ENCODE measurements at places on chromosomes 4 and X. TPM values are rescaled to one million over a fixed set of nuclear protein-coding genes. Genes with fewer than 3 reads are reported as not detected.

HPSE gene
- 26.1 TPM for total RNA-seq

FAM47A gene
- total RNA-seq: not detected

IL15 gene
- 1.4 TPM for total RNA-seq

- H3K4me1 ChIP-seq: peaks cover 44% of the 10 kb centered on the region
- H3K36me3 ChIP-seq: peaks cover 16% of the 10 kb centered on the region
- no peaks in the 10 kb centered on the region for H3K27me3 ChIP-seq
Measured at GRCh38 chrX:53223955-53224859, 800 bp downstream of the KDM5C start.

DNA sequence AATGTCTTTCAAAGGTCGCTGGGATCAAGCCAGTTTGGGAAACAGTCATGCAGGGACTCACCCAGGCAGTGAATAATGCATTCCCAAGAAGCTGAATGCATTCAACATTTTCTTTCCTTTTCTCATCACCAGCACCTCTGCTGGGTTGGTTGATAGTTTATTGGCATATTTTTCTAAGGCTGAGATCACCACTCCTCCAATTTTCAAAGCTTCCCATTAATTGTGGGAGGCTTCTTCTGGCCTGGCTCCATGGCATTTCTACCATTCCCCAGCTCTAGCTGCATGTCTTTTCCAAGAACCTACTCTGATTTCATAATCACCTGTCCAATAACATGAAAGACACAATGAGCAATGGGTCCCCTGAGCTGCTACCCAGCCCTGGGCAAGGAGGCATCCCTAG is 35.8 kb downstream of the CHRDL1 start:
- no peaks in the 10 kb centered on the region for H3K36me3 ChIP-seq
- no peaks in the 10 kb centered on the region for H3K27me3 ChIP-seq
- no peak overlapping the region for H3K4me3 ChIP-seq
- H3K4me1 ChIP-seq: no peaks in the 10 kb centered on the region
- DNase-seq: no peak

DNA sequence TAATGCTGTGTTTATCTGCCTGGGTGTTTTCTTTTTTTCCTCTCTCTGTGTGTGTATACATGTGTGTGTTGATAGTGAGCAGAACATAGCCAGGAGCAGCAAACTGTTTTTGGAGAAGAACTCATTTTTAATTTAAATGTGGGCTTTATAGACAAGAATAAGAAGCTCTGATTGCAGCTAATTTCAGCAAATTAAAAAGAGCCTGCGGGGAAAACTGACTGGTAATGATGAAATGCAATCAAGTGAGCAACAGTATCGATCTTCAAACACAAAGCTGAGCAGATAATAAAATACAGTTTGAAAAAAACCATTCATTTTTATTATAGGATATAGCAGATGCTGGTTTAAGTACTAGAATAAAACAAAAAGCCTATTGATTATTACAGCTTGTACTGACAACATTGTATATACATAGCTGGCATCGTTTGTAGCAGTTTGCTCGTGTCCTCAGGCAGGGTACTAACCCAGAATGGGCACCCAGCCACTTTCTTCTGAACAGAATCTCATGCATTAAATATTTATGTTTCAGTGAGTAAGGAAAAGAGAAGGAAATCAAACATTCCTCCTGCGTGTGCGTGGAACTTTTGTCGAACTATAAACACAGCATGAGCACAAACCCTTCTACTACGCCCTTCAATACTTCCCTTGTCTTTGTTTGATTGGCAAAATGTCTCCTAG is 73.5 kb upstream of the ZFP42 start:
- H3K4me3 ChIP-seq: no peak overlapping the region
- no peaks in the 10 kb centered on the region for H3K27me3 ChIP-seq
- no peak for DNase-seq
- no peaks in the 10 kb centered on the region for H3K4me1 ChIP-seq
- H3K36me3 ChIP-seq: no peaks in the 10 kb centered on the region

DNA sequence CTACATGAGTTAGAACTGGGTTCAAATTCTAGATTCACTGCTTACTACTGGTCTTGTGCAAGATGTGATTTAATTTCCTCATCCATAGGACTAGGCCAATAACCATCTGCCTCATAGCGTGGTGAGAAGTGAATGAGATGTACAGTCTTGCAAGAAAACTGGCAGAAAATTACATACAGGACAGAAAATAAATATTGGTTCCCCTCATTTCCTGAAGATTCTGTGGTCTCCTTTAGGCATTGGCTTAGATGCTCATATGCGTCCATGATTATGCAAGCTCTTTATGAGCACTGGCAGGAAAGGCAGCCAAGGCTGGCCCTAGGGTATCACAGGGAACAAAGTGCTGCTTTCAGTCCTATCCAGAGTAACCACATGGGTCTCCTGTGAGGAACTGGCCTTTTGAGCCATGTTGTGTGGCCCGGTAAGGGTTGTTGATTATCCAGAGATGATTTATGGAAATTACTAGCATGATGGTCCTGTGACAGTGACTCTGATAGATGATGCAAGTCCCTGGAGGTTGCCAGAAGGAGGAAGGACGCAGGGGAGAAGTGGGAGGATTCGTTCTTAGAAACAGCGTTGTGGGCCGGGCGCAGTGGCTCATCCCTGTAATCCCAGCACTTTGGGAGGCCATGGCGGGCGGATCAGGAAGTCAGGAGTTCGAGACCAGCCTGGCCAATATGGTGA is 9.9 kb upstream of the MOB1B start:
- H3K27ac ChIP-seq: no peak overlapping the region
- no peaks in the 10 kb centered on the region for H3K4me1 ChIP-seq
- H3K27me3 ChIP-seq: no peaks in the 10 kb centered on the region
- no peaks in the 10 kb centered on the region for H3K36me3 ChIP-seq
- DNase-seq: no peak

DNA sequence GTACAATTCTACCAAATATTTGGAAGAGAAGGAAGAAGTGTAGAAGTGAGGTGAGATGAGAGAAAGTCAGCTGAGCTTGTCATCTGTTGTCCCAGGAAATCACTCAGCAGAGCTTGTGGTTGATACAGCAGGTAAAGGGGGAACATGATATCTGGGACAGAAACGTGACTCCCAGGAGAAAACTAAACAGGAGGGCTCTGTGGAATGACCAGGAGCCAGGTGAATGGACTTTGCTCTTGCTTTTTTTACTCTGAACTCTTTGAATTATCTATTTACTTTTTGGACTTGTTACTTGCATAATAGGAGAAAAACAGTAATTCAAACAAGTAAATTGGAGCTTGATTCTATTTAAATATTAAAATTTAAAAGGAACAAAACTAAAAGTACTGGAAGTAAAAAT is 555.6 kb upstream of the FRG1 start:
- H3K27ac ChIP-seq: no peak overlapping the region
- no peaks in the 10 kb centered on the region for H3K27me3 ChIP-seq
- DNase-seq: no peak
- no peaks in the 10 kb centered on the region for H3K4me1 ChIP-seq
- no peaks in the 10 kb centered on the region for H3K36me3 ChIP-seq

DNA sequence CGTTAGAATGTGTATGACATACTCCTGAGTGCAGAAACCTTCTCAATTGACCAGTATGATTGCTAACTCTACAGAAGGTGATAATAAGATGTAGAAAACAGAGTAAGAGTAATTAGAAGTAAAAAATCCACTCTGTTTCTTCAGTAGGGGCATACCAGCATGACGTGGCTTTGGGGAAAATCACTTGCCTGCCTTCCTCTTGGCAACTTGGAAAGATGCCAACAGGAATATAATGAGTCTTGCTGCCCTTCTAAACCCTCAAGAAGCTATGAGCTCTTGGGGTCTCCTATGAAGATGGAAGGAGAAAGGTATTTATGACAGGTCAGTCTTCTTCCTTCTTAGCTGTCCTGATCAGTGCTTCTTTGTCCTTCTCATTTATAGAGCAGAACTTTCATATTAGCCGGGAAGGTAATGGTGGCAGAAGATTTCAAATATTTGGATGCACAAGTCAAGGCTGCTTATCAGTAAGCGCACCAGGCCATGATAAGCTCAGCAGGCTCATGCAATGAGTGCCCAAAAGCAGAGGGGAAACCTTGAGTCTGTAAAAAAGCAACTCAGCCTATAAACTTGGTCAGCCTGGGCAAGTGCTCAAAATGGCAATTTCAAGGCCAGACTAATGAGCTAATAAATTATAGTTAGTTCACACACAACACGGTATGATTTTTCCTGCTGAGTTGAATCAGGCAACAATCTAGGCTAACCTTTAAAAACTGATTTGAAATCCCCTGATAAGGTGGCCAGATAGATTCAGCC is 69.7 kb upstream of the PPARGC1A start:
- no peak for DNase-seq
- H3K27ac ChIP-seq: no peak overlapping the region
- H3K4me3 ChIP-seq: no peak overlapping the region
- H3K4me1 ChIP-seq: no peaks in the 10 kb centered on the region

DNA sequence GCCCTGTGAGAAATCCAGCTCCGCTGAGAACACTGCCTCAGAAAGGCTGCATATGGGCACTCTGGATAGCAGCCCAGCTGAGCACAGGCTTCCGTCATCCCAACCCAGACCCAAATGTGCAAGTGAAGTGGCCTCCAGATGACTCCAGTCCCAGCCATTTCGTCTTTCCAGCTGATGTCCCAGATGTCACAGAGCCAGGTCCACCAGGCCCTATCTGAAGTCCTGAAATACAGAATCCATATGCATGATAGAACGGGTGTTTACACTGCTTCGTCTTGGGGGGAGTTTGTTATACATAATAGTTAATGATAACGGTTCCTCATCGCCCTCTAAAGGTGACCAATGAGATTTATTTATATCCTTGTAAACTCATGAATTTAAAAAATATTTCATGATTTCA is 72.6 kb upstream of the TRIM2 start:
- DNase-seq: no peak
- no peak overlapping the region for H3K4me3 ChIP-seq
- peaks cover 26% of the 10 kb centered on the region for H3K27me3 ChIP-seq
- H3K4me1 ChIP-seq: peaks cover 27% of the 10 kb centered on the region
- no peak overlapping the region for H3K27ac ChIP-seq

DNA sequence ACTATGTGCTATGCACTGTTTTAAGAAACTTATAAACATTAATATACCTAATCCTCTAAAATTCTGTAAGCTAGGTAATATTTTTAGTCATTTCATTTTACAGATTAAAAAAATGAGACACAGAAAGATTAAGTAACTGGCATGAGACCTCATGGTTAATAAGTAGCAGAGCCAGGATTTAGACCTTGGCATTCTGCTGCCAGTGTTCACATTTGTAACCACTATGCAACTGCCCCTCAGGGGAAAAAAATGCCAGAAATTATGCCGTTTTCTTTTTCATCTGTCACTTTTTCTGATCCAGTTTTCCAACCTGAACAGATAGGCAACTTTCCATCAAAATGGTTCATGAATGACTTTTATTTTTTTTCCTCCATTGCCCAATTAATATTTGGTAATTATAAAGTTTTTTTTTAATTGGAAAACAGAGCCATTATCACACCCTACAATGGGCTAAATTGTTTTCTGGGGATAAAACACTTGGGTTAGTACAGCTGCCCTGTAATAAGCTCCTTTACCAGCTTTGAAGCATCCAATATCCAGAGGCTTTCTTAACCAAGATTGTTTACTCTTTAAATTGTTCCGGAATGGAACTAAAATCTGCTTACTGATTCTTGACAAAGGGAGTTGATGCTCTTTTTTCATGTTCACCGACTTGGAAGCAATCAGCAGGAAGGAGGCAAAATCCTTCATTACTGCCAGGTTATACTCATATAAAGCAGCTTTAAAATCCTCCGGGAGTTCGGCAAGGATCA is 56.4 kb upstream of the DDX60 start:
- H3K4me3 ChIP-seq: no peak overlapping the region
- H3K36me3 ChIP-seq: peaks cover 67% of the 10 kb centered on the region
- H3K4me1 ChIP-seq: no peaks in the 10 kb centered on the region
- H3K27me3 ChIP-seq: no peaks in the 10 kb centered on the region

- no peaks in the 10 kb centered on the region for H3K27me3 ChIP-seq
- H3K4me1 ChIP-seq: no peaks in the 10 kb centered on the region
- H3K36me3 ChIP-seq: no peaks in the 10 kb centered on the region
- no peak for DNase-seq
- H3K27ac ChIP-seq: no peak overlapping the region
Measured at GRCh38 chrX:123340696-123341095, 156.6 kb downstream of the GRIA3 start.

GRCh38 chr4:153962311-153963039 is 173.6 kb upstream of the SFRP2 start:
- no peaks in the 10 kb centered on the region for H3K36me3 ChIP-seq
- H3K27ac ChIP-seq: peak overlapping the region; percentile 0
- H3K4me1 ChIP-seq: peaks cover 9% of the 10 kb centered on the region
- peak; percentile 45 for DNase-seq
- H3K4me3 ChIP-seq: no peak overlapping the region

DNA sequence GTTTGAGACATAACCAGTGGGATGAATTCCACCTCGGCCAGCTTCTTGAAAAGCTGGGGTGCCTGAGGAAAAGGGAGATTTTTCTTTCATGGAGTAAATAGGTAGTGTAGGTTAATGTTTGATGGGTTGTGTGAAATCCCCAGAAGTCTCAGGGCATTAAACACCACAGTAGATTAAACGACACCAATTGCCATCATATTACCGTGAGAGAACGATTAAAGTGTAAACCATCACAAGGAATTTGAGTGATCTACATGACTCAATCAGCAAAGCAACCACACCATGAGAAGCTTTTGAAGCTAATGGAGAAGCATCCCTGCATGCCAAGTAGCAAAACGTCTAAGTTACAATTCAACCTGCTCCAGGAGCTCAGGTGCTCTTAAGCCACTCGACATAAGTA is 322.5 kb upstream of the GATB start:
- no peak overlapping the region for H3K27ac ChIP-seq
- H3K4me1 ChIP-seq: peaks cover 51% of the 10 kb centered on the region
- no peaks in the 10 kb centered on the region for H3K27me3 ChIP-seq
- H3K4me3 ChIP-seq: no peak overlapping the region
- H3K36me3 ChIP-seq: peaks cover 35% of the 10 kb centered on the region

DNA sequence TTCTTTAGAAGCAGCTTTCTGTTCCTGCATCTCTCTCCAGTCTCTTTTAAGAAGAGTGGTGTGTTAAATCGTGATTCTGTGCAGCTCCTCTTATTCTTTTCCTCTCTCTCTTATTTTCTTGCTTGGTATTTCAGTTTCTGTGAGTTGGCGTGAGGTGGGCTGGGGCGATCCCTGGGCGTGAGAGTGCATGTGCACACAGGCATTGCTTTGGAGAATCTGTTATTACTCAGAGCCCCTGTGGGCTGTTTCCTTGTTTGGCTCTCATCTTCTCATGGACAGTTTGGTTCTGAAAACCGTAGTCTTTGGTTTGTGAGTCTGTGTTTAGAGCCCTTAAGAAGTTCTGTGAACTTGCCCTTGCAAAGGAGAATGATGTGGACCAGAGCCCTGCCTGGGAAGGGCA is 97.2 kb upstream of the CLNK start:
- no peaks in the 10 kb centered on the region for H3K36me3 ChIP-seq
- no peak overlapping the region for H3K4me3 ChIP-seq
- no peak overlapping the region for H3K27ac ChIP-seq

DNA sequence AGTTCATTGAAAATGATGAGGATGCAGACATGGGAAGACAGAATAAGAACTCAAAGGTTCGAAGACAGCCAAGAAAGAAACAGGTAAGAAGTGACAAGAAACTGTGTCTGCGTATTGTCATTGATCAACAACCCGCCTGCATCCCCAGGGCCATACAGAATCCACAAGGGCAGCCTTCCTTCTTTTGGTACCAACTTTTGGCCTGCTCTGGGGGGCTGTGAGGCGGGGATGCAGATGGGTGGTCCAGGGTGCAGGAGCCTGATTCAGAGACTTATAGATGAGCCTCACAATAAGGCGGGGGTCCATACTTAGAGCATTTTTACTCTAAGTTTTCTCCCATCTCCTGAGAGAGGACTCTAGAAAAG is 9.0 kb downstream of the CC2D2A start:
- no peak overlapping the region for H3K4me3 ChIP-seq
- no peaks in the 10 kb centered on the region for H3K27me3 ChIP-seq
- no peak for DNase-seq
- H3K27ac ChIP-seq: no peak overlapping the region
- no peaks in the 10 kb centered on the region for H3K36me3 ChIP-seq

Measured in activated CD4-positive, alpha-beta T cell treated with anti-CD3 and anti-CD28 coated beads, Interleukin-2, amount 10 ng/mL, durations not matched to agents 7 days and 5 days (primary cell).